ENCODE measurements at places on chromosomes 2 and 18.

DNA sequence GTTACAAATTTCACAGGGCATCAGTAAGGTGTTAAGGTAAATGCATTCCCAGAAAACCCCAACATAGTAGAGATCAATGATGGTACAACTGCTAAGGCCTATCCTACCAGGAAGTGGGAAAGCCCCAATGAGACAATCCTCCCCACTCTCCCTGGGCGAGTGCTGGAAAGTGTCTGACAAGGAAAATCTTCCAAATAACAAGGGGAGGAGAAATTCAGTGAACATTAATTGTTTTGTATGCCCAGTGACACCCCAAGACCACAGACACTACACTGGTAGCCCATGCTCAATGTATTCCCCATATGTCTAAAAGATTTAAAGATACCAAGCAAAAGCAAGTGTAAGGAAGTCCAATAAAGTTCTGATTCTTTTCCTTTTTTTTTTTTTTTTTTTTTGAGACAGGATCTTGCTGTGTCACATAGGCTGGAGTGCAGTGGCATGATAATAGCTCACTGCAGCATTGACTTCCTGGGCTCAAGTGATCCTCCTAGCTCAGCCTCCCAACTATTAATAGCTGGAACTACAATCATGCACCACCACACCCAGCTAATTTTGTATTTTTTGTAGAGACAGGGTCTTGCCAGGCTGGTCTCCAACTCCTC lies 24.7 kb downstream of the B4GALT6 start:
- DNase-seq: no peak

DNA sequence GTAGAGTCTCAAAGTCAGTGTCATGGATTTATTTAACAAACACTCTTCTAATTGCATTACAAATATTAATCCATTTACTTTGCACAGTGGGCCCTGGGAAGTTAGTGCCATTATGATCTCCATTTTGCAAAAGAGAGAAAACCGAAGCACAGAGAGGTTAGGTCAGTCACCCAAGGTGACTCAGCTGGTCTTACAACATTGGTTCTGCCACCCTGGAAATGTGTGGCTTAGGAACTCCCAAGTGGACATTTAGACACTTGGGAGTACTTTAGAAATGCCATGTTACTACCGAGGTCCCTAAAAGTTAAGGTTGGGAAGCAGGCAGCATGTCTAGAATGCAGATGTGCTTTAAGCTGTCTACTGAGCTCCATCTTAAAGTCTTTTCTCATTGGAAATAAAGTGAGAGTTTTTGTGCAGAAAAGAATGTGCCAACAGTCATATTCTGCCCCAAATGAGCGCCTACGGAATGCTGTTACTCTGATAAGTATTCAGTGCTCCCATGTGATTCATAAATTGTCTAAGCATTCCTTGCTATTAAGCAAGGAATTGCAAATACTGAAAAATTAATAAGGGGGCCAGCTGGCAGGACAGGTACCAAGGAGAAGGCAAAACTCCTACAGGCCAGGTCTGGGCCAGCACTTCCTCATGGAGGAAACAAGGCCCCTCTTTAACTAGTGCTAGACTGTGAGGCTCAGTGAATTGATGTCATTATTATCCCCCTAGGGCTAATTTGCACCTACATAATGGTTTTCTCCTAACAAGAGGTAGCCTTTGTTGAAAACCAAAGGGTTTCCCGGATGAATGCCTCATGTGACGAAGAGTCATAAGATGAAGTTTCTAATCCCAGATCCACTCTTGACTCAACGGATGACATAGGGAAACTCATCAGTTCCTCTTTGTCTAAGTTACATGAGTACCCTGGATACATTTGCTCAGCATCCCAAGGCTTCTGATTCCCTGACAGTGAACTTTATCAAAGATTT lies 16.3 kb downstream of the NRP2 start:
- no peak for DNase-seq

GRCh38 chr2:180716186-180717180 lies 263.9 kb upstream of the UBE2E3 start:
- no peak for DNase-seq

DNA sequence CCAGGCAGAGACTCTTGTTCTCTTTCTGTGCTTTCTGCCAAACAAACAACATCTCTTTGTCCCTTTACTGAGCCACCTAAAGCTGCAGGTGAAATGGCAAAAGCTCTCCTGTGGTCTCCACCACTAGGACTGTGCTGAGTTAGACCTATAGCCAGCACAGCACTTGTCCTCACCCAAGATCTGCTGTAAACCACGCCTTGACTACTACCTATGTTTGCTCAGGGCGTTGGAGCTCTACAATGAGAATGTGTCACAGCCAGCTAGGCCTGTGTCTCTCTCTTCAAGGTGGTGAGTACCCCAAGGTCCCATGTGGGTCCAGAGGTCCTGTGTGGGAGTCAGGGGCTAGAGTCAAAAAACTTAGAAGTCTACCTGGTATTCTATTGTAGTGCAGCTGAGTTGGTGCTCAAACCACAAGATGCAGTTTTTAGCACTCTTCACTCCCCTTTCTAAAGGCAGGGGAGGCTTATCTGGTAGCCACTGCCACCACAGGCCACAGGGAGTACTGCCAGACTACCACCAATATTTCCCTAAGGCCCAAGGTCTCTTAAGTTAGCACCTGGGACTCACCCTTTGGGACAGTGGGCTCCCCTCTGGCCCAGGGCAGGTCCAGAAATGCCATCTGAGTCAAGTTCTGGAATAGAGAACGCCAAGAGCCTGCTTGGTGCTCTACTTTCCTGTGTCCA lies 96.8 kb upstream of the RPRM start:
- DNase-seq: no peak

- DNase-seq: no peak
Measured at GRCh38 chr18:72107647-72108383, 436.3 kb downstream of the CBLN2 start.

- DNase-seq: no peak
Measured at GRCh38 chr18:79440316-79441110, 44.8 kb downstream of the NFATC1 start.

DNA sequence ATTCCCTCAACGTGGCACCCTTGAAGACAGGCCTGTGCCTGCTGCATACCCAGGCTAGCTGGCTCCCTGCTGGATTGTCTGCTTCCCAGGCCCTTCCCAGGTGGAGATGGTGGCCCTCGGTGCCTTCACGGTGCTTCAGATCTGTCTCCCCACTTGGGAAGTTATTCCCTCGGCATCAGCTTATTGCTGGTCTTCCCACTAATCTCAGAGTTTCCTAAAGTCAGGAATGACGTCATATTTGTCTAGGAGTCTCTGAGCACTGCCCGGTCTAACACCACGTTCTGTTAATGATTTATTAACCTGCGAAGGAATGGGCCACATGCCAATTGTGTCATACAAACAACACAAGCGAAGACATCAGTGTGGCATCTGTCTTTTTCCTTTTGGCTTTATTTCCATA lies 269.8 kb upstream of the ID2 start:
- no peak for DNase-seq

DNA sequence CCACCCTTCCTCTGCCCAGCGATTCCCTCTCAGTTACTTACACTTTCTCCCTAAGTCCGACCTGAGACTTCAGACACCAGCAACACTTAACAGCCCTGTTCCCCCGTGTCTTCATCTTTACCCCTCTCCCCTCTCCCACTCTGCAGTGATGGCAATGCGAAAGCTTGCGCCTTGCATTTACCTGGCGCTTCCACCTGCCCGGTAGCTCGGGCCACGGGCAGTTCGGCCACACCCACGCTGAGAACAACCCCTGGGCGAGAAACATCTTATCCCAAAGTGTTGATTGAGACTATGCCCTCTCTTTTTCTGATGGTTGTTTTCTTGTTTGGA lies 558 bp downstream of the DNAJC10 start:
- no peak for DNase-seq

DNA sequence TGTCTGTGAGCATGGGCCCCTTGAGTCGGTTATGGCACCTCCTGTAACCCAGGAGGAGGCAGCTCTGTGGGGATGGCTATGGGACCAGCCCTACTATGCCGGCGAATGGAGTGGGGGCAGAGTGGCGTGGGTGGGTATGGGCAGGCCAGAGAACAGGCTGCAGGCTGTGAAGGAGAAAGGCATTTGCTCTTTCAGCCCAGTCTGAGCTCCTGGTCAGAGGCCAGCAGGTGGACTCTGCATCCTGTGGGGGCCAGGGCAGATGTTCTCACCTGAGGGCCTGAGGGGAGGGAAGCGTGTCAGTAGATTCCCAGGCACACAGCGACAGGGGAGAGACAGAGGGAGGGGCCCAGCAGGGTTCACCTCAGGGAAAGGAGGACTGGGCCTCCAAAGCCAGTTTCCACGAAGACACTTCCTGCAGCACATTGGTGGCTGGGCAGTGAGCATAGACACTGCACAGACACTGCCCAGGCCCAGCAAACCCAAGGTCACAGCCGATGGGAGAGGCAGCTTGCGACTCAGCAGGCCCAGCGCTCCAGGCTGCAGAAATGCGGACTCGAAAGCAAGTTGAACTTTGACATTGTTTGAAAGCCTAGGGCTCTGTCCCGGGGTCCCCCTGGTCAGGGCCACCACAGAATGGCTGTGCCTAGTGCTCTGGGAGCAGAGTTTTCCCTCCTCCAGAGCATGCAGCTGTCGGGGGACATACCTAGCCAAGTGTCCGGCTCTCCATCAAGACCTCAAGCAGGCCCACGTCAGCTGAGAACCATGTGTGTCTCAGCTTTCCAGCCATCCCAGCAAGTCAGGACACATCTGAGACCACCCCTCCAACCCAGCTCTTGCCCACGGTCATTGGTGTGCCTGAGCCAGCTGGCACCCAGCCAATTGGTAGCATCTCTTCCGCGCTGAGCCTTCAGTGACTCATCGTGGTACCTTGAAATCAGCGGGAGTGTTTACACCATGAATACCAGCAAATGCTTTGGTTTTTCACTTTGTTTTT lies 53.8 kb downstream of the TGOLN2 start:
- no peak for DNase-seq

- DNase-seq: no peak
Measured at GRCh38 chr2:202652119-202652518, 17.4 kb downstream of the FAM117B start.

- DNase-seq: no peak
Measured at GRCh38 chr2:86364894-86365293, 27.5 kb upstream of the REEP1 start.

DNA sequence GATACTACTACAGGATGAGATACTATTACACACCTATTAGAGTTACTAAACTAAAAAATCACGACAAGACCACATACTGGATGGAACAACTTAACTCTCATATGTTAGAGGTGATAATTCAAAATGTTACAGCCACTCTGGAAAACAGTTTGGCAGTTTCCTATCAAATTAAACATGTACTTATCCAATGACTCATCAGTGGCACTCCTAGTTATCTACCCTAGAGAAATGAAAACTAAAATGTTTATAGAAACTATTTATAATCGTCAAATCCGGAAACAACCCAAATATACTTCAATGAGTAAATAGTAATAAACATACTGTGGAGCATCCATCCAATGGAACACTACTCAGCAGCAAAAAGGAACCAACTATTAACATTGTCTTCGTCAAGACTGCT lies 137.0 kb upstream of the RBBP8 start:
- no peak for DNase-seq

DNA sequence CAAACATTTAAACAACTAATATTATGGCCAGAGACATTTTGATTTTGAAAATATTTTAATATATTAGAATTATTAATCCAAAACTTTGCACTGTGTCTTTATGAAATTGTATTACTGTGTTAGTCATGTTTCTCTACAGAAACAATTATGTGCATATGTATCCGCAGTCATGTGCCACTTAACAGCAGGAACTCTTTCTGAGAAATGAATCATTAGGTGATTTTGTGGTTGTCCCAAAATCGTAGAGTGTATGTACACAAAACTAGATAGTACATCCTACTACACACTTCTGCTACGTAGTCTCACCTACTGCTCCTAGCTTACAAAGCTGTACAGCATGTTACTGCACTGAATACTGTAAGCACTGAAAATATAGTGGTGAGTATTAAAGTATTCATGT lies 479.2 kb upstream of the DSEL start:
- no peak for DNase-seq

- DNase-seq: no peak
Measured at GRCh38 chr2:219636941-219637841, 9.8 kb downstream of the SLC4A3 start.

GRCh38 chr2:12742891-12743290 lies 26.2 kb downstream of the TRIB2 start:
- no peak for DNase-seq

GRCh38 chr18:9147440-9148202 lies 11.0 kb downstream of the ANKRD12 start:
- no peak for DNase-seq

DNA sequence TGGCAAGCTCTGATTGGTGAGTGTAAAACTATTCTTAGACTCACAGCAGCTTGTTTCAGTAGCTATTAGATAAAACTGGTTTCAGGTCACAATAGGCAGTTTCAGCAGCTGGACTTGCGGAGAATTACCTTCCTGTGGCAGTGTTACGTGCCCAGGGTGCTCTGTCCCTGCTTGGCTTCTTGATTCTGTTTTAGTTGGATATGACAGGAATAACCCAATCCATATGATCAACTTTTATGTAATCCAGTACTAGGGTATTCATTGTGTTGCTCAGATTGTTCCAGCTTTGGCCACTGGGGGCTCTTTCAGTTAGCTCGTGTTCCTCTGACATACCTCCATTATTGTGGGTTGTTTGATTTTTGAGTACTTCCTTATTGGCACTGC lies 43.1 kb downstream of the INPP4A start:
- no peak for DNase-seq

DNA sequence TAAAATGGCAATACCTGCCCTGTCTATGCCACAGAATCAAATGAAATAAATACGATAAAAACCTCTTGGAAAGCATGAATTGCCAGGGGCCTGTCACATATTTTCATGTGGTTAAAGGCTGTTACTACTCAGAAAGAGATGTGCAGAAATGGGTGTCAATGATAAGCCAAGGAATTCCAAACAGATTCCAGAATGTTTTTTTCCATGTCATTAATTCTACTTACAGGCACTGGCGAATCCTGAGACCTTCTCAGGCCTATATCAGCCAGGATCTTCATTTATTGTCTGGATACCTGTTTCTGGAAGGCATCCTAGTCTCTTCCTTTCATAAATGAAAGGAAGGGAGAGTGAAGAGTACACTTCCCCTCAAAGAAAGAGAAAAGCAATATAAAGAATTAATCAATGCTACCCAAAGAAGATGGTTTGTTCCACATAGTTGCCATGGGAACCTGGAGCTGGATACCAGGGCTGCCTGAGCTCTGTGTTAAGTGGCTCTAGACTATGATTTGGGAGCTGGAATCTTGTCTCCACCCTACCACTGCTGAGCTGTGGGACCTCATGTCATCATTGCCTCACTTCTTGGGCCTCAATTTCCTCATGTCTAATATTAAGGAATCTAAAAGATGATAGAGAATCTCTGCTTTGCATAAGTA lies 335.1 kb upstream of the SKOR2 start:
- no peak for DNase-seq

DNA sequence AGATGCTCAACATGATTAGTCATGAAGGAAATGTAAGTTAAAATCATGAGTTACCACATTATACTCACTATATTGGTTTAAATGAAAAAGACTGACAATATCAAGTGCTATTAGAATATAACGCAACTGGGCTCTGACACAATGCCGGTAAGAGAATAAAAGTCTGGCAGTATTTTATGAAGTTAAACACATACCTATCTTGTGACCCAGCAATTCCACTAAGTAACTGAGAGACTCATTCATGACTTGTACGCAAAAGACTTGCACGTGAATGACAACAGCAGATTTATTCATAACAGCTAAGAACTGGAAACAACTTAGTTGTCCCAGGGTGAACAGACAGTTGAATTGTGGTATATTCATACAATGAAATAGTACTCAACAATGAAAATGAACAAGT lies 342.1 kb downstream of the SLC4A3 start:
- no peak for DNase-seq

- DNase-seq: no peak
Measured at GRCh38 chr18:45412577-45412976, 202.7 kb upstream of the SLC14A2 start.

GRCh38 chr2:101082998-101083397 lies 68.2 kb downstream of the TBC1D8 start:
- DNase-seq: no peak
